ENCODE measurements at places on chromosomes 7 and 10. TPM values are rescaled to one million over a fixed set of nuclear protein-coding genes. Genes with fewer than 3 reads are reported as not detected.

Gene BUD23
- total RNA-seq = 51.9 TPM

Gene TAS2R5
- 1.1 TPM for total RNA-seq

- DNase-seq = no peak
These were observed 85.0 kb downstream of the MPP7 start for GRCh38 chr10:28217848-28218247.

DNA sequence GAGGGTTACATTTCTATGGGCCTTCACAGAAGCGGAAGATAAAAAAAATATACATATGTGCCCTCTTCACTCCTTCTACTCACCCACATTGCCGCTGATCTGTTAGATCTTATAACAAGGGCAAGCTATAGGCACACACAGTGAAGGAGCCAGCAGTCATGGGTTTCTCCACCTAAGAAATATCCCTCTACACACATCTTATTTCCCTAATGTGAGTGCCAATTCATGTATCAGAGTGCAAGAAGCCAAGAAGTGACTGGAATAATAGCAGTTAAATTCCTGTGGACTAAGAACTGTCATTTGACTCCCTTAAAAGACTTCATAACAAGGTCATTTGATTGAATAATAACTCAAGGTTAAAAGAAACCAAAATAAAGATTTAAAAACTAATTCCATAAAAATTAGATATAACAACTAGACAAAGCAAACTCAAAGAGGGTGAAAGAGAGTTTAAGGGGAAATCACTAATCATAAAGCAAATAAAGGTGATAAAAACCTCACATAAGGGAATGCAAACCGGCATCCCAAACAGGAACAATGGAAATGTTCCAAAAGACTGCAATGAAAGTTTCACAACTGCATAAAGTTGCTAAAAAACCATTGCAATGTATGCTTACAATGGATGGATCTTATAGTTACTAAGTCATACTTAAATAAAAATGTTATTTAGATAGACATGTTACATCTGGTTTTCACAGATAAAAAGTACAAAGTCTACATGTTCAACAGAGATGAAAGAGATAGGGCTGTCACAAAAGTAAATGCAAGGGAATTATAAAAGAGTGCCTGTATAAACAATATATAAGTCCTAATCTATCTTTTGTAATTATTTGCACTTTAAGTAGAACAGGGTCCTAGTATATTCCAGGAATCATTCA, 42.8 kb downstream of the ARHGAP21 start:
- no peak for DNase-seq

DNA sequence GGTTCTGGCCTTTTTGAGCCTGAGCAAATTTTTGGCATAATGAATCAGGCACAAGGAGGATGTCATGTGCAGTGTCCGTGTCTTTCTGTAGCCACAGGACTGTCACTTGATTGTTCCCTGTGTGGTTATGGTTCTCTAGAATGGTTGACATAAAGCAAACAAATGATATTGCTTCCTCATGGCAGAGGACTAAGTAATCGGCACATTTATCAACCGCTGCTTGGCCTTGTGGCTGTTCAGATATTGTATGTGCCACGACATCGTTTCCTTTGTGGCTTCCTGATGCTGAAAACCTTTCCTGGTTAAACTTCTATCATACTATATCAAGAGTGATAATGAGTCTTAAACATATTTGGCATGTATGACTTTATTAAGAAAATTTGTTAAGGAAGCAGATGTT, 598.8 kb downstream of the SUGCT start:
- DNase-seq = no peak

DNA sequence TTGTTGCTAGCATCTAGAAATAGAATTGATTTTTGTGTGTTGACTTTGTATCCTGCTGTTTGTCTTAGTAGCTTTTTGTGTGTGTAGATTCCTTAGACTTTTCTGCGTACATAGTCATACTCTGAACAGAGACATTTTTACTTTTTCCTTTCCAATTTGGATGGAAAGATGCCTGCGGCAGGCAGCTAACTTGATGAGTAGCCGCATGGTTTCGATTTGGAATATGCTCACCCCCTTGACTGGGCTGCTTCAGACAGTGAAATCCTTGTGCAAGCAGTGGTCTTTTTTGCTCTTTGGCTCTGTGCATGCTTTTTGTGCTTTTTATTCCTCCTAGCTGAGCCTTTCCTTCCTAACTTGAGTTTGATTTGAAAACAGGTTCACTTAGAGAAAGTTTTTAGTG, 71.8 kb downstream of the HHEX start:
- DNase-seq = no peak

DNA sequence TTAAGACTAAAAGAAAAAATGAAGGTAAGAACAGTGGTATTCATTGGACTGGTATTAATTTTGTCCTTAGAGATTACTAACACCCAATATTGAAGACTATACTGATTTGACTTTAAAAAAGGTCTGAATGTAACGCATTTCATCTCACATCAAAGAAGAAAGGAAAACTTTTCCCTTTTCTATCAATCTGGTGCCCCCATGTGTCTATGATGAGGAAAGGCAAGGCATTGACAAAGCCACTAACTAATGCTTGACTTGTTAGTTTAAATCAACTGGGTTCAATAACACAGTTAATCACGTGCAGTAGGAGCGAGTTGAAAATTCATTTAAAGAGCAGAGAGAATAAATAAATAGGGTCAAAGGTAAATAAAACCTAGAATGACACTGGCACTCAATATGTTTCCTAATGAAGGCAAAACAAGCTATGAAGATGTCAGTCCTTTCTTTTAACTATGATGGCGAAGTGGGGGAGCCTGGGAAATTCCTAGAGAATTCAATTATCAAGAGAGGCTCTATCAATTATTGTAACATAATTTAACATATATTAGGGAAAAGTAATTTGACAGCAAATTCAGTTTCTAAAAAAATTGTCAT, 180.9 kb downstream of the ANK3 start:
- no peak for DNase-seq

DNA sequence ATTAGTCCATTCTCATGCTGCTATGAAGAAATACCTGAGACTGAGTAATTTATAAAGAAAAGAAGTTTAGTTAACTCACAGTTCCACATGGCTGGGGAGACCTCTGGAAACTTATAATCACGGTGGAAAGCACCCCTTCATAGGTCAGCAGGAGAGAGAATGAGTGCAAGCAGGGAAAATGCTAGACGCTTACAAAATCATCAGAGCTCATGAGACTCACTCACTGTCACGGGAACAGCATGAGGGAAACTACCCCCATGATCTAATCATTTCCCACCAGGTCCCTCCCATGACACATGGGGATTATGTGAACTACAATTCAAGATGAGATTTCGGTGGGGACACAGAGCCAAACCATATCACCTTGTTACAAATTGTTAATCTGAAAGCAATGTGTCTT, 15.8 kb downstream of the TAS2R39 start:
- no peak for DNase-seq

DNA sequence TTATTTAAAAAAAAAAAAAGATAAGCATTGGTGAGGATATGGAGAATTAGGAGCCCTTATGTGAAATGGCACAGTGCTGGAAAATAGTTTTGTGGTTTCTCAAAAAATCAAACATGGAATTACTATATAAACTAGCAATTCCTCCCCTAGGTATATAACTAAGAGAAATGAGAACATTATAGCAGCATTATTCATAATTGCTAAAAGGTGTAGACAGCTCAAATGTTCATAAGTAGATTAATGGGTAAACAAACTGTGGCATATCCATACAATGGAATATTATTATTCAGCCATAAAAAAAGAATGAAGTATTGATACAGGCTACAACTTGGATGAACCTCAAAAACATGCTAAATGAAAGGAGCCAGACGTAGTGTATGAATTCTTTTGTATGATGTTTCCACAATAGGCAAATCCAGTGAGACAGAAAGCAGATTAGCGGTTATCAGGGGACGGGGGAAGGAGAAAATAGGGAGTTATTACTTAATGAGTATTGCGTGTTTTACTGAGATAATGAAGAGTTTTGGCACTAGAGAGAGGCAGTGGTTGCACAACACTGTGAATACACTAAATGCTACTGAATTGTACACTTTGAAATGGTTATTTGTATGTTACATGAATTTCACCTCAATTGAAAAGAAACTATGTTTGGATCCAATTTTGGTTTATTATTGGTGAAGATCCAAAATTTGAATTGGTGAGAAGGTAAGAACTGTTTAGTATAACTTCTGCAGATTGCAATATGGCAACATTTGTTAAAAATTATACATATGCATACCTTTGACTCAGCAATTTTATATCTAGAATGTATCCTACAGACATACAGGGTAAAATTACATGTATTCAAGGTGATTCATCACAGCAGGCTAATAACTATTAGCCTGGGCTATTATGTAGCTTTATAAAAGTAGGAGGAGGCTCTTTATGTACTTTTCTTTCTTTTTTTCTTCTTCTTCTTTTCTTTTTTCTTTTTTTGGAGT, 69.7 kb downstream of the VCL start:
- DNase-seq = no peak

- no peak for DNase-seq
These were observed 1.1 kb downstream of the REEP3 start for GRCh38 chr10:63522277-63522687.
